ENCODE measurements at places on chromosomes 4 and X. TPM values are rescaled to one million over a fixed set of nuclear protein-coding genes. Genes with fewer than 3 reads are reported as not detected.
A peak's percentile ranks its signal among the peaks of the same experiment; 100 is the strongest.

DNA sequence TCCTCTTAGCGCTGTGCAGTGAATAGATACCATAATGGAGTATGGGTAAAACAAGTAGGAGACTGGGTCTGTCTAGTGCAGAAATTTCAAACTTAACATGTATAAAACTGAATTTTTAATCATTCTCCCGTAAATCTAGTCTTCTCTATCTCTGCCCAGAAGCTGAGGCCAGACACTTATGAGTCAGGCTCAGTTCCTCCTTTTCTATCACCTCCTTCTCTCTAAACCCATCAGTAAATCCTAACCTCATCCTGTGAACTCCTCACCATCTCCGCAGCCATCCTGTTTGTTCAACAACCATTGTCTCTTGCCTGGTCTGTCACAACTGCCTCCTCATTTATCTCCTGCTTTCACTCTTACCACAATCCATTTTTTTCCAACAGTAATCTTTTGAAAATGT is 19.8 kb upstream of the SGMS2 start:
- no peak for DNase-seq
- no peak overlapping the region for H3K4me3 ChIP-seq
- H3K36me3 ChIP-seq: no peaks in the 10 kb centered on the region
- H3K27me3 ChIP-seq: no peaks in the 10 kb centered on the region
- peaks cover 4% of the 10 kb centered on the region for H3K4me1 ChIP-seq

DNA sequence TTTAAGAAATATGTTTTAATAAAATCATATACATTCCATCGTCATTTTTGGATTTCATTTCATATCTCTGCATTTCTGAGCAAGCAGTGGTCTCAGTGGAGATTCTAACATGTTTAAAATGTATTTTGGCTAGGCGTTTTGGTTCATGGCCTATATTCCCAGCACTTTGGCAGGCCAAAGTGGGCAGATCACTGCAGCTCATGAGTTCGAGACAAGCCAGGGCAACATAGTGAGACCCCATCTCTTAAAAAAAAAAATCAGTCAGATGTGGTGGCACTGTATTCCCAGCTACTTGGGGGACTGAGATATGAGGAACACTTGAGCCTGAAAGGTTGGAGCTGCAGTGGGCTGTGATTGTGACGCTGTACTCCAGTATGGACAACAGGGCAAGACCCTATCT is 67.5 kb upstream of the RAB33B start:
- H3K27me3 ChIP-seq: no peaks in the 10 kb centered on the region
- H3K36me3 ChIP-seq: no peaks in the 10 kb centered on the region
- no peaks in the 10 kb centered on the region for H3K4me1 ChIP-seq
- DNase-seq: no peak

DNA sequence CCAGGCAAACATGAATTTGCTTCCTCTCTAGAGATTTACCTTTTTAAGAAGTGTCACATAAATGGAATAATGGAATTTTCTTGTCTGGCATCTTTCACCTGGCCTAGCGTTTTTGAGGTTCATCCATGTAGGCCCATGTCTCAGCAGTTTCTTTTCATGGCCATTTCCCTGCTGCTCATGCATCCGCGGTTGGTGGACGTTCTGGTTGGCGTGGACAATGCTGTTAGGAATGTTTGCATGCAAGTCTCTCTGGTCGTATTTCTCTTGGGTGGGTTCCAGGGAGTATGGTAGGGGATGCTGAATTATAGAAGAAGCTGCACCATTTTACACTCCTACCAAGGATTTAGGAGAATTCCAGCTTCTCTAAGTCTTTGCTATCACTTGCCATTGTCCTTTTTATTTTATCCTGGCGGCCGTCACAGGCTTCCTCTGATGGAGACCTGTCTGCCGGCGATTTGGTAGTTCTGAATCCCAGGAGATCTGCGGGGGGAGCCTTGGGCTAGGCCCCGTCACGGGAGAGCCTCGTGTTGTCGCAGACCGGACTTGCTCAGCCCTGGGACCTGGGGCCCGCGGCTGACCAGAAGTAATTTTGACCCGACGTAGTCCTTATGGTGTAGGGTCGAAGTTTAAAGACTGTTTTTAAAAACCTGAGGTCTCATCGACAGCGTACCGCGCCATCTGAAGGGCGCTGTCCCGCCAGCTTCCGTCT is 56.9 kb upstream of the TADA2B start:
- no peaks in the 10 kb centered on the region for H3K36me3 ChIP-seq

DNA sequence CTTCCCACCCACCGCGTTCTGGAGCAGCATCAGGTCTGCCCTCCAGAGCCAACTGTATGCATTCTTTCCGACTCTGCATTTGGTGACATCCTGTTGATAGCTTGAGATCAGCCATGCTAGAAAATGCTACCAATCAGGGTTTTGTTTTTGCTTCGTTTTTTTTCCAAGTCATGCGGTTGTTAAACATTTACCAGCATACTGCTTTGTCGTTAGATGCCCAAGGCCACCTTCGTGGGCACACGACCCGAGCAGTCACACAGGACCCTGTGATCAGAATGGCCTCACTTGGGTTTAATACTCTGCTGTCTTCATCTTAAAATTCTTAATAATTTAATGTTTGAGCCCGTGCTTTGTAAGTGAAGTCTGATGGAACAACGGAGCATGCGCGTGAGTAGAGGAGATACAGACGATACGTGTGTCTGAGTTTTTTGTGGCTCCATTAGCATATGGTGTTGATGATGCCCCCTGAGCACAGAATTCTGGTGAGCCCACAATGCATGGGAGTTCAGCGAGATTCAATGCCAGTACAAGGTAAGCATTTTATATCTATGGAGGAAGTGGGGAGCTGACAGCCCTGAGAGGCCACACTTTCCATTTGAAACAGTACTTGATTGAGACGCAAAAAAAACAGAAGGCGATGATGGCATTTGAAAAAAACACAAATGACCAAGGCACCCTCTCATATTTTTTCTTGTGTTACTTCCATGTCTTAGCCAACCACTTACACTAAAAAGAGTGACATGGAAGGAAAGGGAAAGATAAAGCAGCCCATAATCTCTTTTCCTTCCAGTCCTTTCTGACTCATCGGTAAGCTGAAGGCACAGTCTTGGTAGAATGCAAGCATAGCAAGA is 323.6 kb downstream of the BCOR start:
- H3K36me3 ChIP-seq: no peaks in the 10 kb centered on the region
- H3K4me1 ChIP-seq: no peaks in the 10 kb centered on the region
- peaks cover 44% of the 10 kb centered on the region for H3K27me3 ChIP-seq
- DNase-seq: no peak
- no peak overlapping the region for H3K4me3 ChIP-seq
- no peak overlapping the region for H3K27ac ChIP-seq

GRCh38 chr4:148539387-148539786 is 97.2 kb upstream of the NR3C2 start:
- H3K27me3 ChIP-seq: no peaks in the 10 kb centered on the region
- H3K4me1 ChIP-seq: no peaks in the 10 kb centered on the region
- no peaks in the 10 kb centered on the region for H3K36me3 ChIP-seq
- H3K27ac ChIP-seq: no peak overlapping the region

- no peaks in the 10 kb centered on the region for H3K27me3 ChIP-seq
- DNase-seq: no peak
- H3K27ac ChIP-seq: no peak overlapping the region
- H3K4me3 ChIP-seq: no peak overlapping the region
- peaks cover 3% of the 10 kb centered on the region for H3K4me1 ChIP-seq
These were observed 150.7 kb downstream of the DHX15 start for GRCh38 chr4:24433515-24434214.

Gene NAP1L3
- total RNA-seq: 11.9 TPM

DNA sequence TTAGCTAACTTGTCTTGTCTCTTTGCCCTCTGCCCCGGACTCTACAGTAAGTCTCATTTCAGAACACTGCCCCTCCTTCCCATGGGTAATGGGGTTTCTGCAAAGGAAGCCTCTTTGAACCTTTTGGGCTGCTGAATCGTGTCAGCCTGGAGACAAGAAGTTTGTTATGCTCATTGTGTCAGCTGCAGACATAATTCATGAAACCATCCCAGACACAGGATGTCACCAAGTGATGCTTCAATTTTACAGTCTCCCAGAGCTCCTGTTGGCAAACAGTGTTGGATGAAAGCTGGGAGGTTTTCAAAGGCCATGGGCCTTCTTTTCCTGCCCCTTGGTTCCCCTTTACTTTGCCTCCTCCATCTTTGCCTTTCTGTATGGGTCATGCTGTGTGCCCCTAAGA is 223.1 kb upstream of the TAPT1 start:
- H3K4me3 ChIP-seq: no peak overlapping the region
- no peaks in the 10 kb centered on the region for H3K36me3 ChIP-seq
- H3K27me3 ChIP-seq: no peaks in the 10 kb centered on the region
- no peaks in the 10 kb centered on the region for H3K4me1 ChIP-seq
- DNase-seq: no peak

Gene PDGFC
- total RNA-seq: 14.6 TPM

- H3K27me3 ChIP-seq: peaks cover 24% of the 10 kb centered on the region
- H3K4me3 ChIP-seq: no peak overlapping the region
- no peaks in the 10 kb centered on the region for H3K4me1 ChIP-seq
- H3K27ac ChIP-seq: no peak overlapping the region
- H3K36me3 ChIP-seq: no peaks in the 10 kb centered on the region
These were observed 23.4 kb downstream of the PDE6B start for GRCh38 chr4:648579-649292.

Gene CYTL1
- not detected for total RNA-seq

GRCh38 chr4:22531311-22532019 is 15.6 kb upstream of the ADGRA3 start:
- DNase-seq: peak; percentile 9
- no peaks in the 10 kb centered on the region for H3K4me1 ChIP-seq
- no peaks in the 10 kb centered on the region for H3K36me3 ChIP-seq
- peak overlapping the region; percentile 35 for H3K27ac ChIP-seq
- H3K27me3 ChIP-seq: no peaks in the 10 kb centered on the region

Gene FBXO8
- total RNA-seq: 27.1 TPM

Gene AMOT
- total RNA-seq: 6.3 TPM

Gene YIPF7
- total RNA-seq: 2.1 TPM

DNA sequence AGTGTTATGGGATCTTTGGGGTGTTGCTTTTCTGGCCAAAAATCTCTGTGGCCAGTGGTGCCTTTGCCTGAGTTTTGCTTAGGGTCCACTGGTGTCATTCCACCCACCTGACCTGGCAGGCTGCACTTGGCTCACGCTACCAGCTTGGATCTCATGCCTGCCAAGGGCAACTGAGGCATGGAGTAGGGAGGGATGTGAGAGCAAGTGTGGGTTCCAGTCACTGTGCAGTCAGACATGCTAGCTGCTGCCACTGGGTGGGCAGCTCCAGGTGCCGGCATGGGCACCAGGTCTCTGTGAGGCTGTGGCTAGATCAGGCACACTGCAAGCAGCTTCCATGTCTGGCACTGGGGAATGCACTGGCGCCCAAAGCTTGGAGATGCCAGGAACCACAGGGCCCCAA is 424.1 kb downstream of the PRR32 start:
- H3K27ac ChIP-seq: no peak overlapping the region
- H3K4me3 ChIP-seq: no peak overlapping the region
- no peaks in the 10 kb centered on the region for H3K36me3 ChIP-seq
- no peaks in the 10 kb centered on the region for H3K27me3 ChIP-seq
- H3K4me1 ChIP-seq: no peaks in the 10 kb centered on the region
- no peak for DNase-seq

DNA sequence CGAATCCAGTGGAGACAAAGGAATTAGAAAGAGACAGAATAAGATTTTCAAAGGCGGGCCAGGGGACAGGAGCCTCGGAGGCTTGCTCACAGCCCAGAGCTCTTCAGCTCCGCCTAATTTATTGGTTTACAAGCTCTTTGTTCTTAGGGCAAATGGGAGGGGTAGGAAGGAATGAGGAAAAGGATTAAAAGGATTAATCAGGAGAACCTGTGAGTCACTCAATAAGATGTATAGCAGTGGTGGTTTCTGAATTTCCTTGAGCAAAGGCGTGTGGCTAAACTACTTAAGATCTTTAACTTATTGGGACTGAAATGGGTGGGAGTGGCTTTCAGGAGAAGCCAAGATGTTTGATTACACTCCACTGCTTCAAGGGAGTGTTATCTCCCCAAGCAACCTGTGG is 456.0 kb upstream of the SPANXN1 start:
- no peaks in the 10 kb centered on the region for H3K27me3 ChIP-seq
- DNase-seq: no peak
- H3K36me3 ChIP-seq: no peaks in the 10 kb centered on the region
- H3K4me1 ChIP-seq: no peaks in the 10 kb centered on the region
- no peak overlapping the region for H3K27ac ChIP-seq

Gene PTCHD1
- total RNA-seq: not detected

DNA sequence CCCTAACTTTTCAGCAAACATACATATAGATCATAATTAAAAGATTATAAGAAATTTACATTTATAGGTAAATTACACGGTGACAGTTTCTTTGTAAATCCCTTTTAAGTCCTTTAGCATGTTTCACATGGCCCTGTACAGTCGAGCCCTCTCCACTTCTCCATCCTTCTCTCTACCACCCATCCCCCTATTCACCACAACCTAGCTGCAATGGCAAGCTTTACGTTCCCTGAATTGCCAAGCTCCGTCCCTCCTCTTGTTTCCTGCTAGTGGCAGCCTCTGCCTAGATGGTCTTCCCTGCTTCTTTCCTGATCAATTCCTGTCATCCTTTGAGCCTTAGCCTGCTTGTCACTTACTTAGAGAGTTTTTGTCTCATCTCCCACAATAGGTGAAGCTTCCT is 116.2 kb downstream of the TMA16 start:
- no peak overlapping the region for H3K4me3 ChIP-seq
- DNase-seq: no peak
- peaks cover 9% of the 10 kb centered on the region for H3K4me1 ChIP-seq
- no peaks in the 10 kb centered on the region for H3K36me3 ChIP-seq

Gene LPAR4
- not detected for total RNA-seq

Gene PTPN13
- total RNA-seq: 1.4 TPM

DNA sequence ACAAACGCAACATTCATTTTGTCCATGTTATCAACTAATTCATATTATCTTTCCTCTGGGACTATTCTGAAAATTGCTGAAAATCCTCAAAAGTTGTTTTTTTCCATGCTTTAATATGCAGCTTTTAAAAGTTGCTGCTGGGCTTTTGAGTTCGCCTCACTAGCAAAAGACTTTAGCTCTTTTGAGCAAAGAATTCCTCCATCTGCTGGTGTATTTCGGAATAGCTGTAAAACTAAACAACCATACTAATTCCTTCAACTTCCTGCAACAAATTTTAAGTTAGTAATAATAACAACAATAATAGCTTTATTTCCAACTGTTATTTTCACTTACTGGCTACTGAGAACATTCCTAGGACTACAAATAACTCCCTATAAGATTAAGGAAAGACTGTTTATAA is 124.5 kb upstream of the PLAC1 start:
- H3K27me3 ChIP-seq: no peaks in the 10 kb centered on the region
- no peaks in the 10 kb centered on the region for H3K4me1 ChIP-seq
- H3K36me3 ChIP-seq: peaks cover 83% of the 10 kb centered on the region
- no peak overlapping the region for H3K27ac ChIP-seq
- H3K4me3 ChIP-seq: no peak overlapping the region
- DNase-seq: no peak

DNA sequence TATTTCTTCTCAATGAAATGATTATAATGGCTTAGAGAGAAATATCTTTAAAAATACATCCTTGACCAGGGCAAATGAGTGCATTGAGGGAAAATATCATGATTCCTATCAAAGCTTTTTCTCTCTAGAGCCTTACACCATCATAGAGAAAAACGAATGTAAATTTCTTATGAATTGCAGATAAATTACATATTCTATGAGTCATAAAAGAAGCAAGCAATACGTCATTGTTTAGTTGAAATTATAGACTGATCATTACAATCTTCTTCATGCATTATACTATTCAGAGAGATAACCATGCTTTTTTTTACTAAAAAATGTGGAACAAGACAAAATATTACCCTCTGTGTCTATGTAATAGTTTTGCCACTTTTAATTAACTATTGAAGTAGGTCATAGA is 100.9 kb upstream of the RXFP1 start:
- H3K4me3 ChIP-seq: no peak overlapping the region
- H3K27ac ChIP-seq: no peak overlapping the region
- no peaks in the 10 kb centered on the region for H3K4me1 ChIP-seq
- no peak for DNase-seq
- no peaks in the 10 kb centered on the region for H3K36me3 ChIP-seq
